ENCODE measurements at places on chromosomes 1 and 21.

GRCh38 chr1:21287905-21288514 is 2.3 kb downstream of the ECE1 start:
- no peak for DNase-seq

DNA sequence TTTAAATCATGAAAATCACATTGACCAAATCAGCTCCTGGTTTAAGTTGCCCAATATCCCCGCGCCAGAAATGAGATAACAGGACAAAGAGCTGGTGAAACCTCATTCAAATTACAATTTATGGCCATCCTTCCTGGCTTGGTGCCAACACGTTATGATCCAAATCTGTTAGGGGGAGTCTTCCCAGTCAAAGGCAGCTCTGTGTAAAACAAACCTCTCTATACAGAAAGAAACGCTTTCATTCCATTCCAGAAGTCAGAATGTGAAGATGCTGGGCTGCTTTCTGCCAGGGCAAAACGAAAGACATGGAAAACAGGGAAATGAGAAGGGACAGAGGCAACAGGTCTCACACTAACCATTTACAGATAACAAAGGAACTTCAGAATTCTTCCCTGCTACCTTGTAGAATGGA is 53.5 kb upstream of the TIAM1 start:
- peak; percentile 84 for DNase-seq

DNA sequence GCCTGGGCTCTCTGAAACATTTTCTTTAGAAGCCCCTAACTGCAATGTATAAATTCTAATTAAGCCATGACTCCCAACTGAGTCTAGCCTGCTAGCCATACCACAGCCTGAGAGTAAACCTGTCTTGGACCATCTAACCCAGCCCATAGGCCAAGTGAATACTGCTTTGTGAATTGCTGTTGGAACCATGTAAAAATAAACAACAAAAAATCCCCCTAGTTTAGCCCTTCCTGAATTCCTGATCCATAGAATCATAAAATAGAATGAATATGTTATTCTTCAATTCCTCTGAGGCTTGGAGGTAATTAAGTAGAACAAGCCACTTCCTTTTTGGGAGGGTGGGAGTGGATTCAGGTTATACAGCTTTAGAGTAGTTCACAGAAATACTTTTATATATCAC is 1496.4 kb downstream of the MRPL39 start:
- no peak for DNase-seq

- no peak for DNase-seq
Measured at GRCh38 chr1:170840371-170840770, 95.0 kb upstream of the MROH9 start.

- no peak for DNase-seq
Measured at GRCh38 chr21:32088471-32088870, 190.4 kb downstream of the MIS18A start.

DNA sequence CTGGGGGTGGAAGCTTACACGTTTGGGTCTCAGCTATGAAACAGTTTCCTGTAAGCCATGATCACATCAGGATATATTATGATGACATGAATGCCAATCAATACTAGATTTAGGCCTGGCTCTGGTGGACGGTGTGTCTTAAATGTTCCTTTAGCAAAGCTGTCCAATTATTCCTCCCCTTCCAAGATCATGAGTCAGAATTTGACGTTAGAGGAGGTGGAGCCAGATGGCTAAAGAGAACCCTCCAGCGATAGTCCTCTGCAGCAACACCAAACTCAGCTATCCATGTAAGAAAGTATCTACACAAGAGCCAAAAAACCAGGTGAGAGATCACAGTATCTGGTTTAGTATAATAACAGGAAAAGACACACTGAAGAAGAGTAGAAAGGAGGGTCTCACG is 47.8 kb downstream of the PACC1 start:
- DNase-seq: no peak

DNA sequence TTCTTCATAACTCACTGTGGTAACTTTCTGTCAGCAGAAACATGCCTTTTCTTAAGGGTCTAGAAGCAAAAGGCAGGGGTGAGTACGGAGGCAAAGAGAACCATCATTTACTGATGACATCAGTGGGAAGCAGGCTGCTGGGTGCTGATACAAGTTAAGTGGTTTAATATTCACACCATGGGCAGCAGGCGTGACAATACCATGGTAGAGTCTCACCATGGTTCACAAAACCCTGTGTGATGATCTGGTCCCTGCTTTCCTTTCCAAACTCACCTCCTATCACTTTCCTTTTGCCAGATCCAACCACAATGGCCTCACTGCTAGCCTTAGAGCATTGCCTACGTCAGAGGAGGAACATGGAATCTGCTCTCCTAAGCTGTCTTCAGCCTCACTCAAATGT is 8.7 kb downstream of the MAB21L3 start:
- DNase-seq: no peak

DNA sequence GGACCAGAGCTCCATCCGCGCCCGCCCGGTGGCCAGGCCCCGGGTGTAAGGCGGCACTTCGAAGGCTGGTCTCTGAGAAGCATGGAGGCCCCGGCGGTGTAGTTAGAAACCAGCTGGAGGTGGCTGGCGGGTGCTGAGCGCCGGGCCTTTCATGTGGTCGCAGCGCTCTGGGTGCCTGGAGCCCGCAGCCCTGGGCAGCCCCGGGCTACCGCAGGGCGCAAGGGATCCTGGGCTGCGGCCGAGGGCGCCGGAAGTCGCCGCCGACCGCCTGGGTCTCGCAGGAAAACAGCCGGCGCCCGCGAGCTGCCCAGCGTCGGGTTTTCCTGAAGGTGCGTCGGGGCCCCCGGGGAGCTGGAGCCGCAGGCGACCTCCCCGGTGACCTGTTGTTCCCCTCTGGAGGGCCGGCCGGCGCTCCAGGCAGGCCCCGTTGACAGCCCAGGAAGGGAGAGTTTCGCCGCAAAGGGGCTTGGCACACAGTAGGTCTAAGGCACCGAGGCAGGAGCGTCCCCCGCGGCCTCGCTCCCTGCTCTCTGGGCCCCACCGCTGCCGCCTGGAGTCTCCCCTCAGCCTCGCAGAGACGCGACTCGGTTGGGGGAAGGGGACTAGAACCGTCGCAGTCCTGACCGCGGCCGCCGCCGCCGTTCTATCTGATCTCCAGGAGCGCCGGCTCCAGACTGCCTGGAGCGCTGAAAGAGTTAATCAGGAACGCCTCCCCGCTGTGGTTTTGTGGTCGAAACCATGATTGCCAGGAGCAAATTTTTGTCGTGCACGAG is 2.7 kb downstream of the GRHL3 start:
- peak; percentile 85 for DNase-seq

DNA sequence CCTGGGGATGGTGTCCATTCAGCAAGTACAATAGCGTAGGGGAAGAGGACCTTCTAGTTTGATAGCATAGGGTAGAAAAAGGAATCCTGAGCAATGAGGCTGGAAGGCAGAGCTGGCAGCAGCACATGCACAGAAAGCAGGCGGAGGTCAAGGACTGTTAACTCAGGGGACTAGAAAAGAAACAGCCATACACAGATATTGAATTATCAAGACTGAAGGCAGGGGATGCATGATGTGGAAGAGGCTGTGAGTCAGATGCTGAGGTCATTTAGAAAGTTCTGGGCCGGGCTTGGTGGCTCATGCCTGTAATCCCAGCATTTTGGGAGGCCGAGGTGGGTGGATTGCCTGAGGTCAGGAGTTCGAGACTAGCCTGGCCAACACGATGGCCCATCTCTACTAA is 65.6 kb downstream of the OPTC start:
- no peak for DNase-seq

- DNase-seq: no peak
Measured at GRCh38 chr1:61053712-61054600, 28.4 kb upstream of the NFIA start.

- DNase-seq: peak; percentile 24
Measured at GRCh38 chr21:16194788-16195537, 465.2 kb downstream of the USP25 start.

GRCh38 chr21:42438316-42439205 is 34.9 kb downstream of the UBASH3A start:
- no peak for DNase-seq

DNA sequence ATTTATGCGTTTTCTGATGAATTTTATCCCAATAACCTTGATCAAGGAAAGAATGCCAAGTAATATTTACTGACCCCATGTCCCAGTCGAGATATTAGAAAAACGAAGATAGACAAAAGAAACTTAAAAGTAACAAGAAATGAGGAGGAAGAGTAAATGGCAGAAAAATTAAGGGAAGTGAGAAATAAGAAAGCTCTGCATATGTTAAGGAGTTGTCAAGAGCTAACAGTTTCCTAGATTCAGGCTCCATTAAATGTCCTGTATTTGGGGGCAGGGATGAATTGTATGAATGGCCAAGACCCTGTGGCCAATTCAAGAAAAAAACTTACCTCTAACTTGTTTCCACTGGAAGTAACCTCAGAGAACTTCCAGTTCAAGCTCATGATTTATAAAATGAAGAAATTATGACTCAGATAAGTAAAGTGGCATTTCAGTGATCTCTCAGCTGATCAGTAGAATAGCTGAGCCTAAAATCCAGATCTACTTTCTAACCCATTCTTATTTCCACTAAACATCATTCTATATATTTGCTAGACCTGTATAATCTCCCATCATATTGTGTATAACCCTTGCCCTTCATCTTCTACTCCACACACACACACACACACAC is 73.2 kb downstream of the ZC3H11B start:
- DNase-seq: no peak

DNA sequence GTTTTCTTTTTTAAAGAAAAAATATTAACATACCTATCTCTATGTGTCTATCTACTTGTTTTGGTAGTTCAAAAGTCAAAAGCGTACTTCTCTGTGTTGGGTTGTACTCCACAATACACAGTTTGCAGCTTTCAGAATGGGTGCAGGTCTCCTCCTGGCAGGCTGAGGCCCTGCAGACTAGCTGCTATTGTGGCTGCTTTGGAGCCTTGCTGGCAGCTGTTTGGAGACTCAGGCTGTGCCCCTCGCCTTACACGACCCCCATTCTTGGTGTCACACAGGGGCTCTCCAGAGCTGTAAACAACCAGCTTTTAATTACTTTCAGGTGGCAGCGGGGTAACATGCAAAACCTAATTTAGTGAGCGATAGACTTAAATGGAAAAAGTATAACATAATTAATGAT is 160.4 kb downstream of the DSCAM start:
- no peak for DNase-seq

DNA sequence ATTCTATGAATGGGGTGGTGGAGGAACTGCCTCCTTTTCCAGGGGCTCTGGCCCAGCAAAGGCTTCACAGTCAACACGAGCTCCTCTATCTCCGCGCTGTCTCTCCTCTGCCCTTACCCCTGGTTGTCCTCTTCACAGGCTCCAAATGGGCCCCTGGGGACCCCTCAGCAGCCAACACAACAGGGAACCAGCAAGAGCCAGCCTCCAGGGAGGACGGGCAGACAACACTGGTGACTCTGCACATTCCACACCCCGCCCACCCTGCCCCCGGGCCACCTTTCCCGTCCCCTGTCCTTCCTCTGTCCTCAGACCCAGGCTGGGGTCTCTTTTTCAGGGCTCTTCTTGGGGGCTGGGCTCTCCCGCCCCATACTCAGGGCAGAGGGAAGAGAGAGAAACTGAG is 17.5 kb upstream of the ETV3 start:
- DNase-seq: no peak

DNA sequence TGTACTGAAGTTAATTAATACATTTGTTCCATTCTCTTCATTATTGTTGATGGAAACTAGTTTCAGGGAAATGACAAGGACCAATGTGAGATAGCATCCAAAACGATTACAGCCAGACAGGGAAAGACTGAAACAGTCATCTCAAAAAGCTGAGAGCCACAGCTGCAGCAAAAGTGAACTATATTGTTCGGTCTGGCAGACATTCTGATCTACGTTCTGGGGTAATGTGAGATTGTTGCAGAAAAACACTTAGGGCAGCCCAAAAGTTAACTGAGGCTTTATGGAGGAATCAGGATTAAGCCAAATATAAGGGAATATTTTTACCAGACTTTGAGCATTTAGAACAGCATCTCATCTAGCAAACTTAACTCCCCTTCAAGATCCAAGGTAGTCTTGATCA is 112.9 kb downstream of the LRRC40 start:
- DNase-seq: no peak

DNA sequence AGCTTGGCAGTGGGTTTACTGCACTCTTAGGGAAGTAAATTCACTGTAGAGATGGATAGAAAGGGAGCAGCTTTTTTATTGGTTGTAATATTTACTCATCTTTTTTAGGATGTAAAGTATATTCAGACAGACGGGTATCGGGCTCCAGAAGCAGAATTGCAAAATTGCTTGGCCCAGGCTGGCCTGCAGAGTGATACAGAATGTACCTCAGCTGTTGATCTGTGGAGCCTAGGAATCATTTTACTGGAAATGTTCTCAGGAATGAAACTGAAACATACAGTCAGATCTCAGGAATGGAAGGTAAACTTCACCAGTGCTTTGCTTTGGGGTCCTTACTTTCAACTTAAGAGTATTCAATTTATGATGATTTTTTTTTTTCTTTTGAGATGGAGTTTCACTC is 3.2 kb downstream of the UHMK1 start:
- no peak for DNase-seq

DNA sequence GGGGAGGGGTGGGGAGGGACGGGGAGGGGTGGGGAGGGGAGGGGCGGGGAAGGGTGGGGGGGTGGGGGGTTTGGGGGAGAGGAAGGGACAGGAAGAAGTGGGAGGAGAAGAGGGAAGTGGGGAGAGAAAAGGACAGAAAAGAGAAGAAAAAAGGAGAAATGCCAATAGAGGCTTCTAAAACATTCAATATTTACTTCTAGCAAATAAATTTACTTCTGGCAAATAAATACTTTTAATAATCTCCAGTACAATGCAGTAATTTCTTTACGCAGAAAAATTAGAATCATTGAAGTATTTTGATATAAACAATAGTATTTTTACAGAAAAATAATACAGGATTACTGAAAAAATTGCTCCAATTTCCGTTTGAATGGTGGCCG is 9.4 kb upstream of the GPR161 start:
- no peak for DNase-seq

DNA sequence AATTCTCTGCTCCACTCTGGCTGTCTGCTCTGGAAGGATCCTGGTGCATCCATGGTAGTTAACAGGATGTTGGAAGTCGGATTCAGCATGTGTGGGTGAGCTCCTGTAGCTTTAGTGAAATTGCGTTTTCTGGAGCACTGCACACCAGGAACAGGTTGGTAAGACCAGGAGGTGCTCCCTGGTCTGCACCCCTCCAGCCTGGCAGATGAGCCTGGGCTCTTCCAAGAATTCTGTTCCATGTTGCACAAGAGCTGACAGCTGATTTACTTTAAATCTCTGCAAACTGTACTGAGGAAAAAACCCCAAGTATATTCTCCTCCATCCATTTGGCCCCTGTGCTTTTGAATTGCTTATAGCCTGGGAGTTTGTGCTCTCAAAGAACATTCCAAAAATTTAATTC is 33.7 kb downstream of the KCNK1 start:
- DNase-seq: no peak

All from COLO829 (cell line).